ENCODE measurements at places on chromosomes 3 and 15.
A peak's percentile ranks its signal among the peaks of the same experiment; 100 is the strongest.

- no peak for DNase-seq
Measured at GRCh38 chr15:81311752-81312464, 12.0 kb downstream of the STARD5 start.

DNA sequence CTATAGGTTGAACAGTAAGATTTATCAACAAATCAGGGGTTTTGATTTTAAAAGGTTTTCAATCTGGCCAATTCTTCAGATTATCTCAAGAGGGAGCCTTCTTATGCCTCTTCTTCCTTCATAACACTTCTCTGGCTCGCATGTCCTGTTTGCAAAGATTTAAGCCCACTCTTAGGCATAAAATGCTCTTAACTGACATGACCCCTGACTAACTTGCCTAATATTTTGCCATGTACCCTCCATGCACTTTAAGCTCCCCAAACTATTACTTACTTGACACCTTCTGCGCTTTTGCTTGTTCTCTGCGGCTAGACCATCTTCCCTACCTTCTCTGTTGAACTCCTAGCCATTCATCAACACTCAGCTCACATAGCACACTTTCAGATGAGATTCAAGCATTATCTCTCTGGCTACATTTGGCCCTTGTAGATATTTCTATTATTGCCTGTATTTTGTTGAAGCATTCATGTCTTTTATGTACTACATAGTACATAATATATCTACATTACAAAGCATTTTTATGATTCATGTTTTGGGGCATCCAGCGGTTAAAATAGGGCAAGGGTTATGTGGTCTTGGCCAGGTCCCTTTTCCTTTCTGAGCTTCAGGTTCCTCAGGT lies 1.0 kb upstream of the ARIH1 start:
- DNase-seq, result no peak

GRCh38 chr3:56145410-56145809 lies 322.9 kb downstream of the ERC2 start:
- DNase-seq, result no peak

- DNase-seq, result no peak
Measured at GRCh38 chr15:69070396-69070795, 55.9 kb downstream of the NOX5 start.

DNA sequence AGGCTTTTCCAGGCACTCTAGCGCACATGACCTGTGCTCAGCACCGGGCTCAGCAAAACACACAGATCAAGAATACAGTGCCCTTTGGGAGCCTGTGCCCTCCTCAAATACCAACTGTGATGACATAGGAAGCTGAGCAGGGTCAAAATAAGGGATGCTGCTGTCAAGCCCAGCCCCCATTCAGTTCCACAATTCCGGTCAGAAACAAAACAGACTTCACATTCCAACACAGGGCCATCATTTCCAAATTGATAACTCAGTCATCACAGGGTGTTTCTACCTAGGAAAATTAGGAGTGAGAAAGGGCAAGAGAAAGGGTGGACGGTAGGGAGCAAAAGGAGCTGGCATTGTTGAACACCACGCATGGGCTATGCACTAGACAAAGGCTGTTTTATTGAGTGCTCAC lies 158.4 kb upstream of the CCDC54 start:
- DNase-seq, result no peak

DNA sequence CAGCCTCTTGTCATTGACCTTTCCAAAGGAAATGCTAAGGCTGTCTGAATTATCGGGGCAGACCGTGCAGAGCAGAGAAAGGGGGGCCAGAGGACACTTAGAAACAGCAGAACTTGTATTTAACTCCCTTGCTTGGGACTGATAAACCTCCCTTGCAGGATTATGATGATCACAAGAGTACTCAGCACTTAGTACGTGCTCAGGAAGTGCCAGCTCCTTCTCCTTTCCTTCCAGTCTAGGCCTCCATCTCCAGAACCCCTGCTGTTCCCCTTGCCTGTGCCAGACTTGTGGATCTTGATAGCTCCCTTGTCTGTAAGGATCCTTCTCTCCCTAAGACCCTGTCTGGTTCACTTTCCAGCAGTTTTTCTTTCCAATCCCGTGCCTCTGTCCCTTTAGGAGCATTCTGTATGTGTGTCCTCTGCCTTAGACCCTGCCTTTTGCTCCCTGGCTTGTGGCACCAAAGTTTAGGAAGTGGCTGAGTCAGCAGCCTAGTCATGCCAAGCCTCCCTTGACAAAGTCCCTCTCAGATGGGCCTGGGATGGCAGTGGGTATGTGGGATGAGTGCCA lies 747 bp downstream of the SORD start:
- DNase-seq, result no peak

GRCh38 chr3:15319575-15319974 lies 12.8 kb downstream of the SH3BP5 start:
- no peak for DNase-seq

DNA sequence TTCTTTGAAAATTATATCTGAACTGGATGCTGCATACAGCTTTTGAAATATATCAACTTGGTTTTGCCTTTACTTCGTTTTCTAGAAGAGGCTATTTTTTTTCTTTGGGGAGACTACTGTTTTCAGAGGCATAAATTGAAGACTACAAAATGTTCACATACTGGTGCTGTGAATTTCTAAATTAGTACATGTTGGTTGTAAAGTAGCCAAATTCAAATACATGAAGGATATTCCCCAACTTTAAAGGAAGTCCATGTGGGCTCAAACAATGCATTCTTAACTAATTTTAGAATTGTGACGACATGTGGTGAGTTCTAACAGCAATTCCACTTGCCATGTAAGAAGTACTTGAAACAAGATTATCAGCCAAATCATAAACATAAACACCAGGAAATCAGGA lies 295.7 kb downstream of the TUSC7 start:
- DNase-seq, result no peak

GRCh38 chr3:9730657-9731205 lies 804 bp upstream of the BRPF1 start:
- DNase-seq, result no peak

- no peak for DNase-seq
Measured at GRCh38 chr3:48555949-48556795, 431 bp downstream of the PFKFB4 start.

GRCh38 chr3:58101499-58102389 lies 93.5 kb downstream of the FLNB start:
- DNase-seq, result peak; percentile 38
